ENCODE measurements at places on chromosomes 11 and 22.
A peak's percentile ranks its signal among the peaks of the same experiment; 100 is the strongest.

DNA sequence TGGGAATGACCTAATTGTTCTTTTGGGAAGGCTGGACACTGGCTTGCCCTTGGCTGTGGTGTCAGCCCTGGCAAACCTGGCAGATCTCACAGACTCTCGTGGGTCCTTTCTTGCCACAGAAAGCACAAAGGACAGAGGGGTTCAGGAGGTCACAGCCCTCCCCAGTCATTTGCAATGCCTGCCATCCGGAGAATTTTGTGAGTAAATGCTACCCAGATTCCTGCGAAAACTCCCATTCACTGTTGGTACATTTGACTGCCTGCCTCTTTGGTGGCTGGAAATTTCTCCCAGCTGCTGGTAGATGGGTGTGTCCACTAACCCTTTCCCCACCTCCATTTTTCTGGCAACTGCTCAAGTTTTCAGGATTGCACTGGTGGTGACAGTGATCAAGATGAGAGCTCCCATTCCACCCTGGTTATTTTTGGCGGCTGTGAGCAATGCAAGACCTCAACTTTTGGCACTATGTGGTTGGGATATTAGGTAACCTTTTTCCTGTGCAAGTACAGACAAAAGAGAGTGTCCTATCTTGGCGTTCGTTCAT, 155.7 kb downstream of the NAV2 start:
- no peak overlapping the region for H3K4me3 ChIP-seq
- H3K4me1 ChIP-seq, result no peaks in the 10 kb centered on the region
- no peaks in the 10 kb centered on the region for H3K36me3 ChIP-seq
- H3K27ac ChIP-seq, result no peak overlapping the region

- no peak overlapping the region for H3K27ac ChIP-seq
- no peaks in the 10 kb centered on the region for H3K27me3 ChIP-seq
- peaks cover 17% of the 10 kb centered on the region for H3K36me3 ChIP-seq
- no peak overlapping the region for H3K4me3 ChIP-seq
Observed at GRCh38 chr11:62850911-62851806, 11.8 kb upstream of the WDR74 start.

- no peak for DNase-seq
- H3K27me3 ChIP-seq, result no peaks in the 10 kb centered on the region
- no peaks in the 10 kb centered on the region for H3K36me3 ChIP-seq
- H3K4me1 ChIP-seq, result no peaks in the 10 kb centered on the region
- no peak overlapping the region for H3K27ac ChIP-seq
- no peak overlapping the region for H3K4me3 ChIP-seq
Observed at GRCh38 chr11:69366591-69366990, 72.6 kb downstream of the MYEOV start.

DNA sequence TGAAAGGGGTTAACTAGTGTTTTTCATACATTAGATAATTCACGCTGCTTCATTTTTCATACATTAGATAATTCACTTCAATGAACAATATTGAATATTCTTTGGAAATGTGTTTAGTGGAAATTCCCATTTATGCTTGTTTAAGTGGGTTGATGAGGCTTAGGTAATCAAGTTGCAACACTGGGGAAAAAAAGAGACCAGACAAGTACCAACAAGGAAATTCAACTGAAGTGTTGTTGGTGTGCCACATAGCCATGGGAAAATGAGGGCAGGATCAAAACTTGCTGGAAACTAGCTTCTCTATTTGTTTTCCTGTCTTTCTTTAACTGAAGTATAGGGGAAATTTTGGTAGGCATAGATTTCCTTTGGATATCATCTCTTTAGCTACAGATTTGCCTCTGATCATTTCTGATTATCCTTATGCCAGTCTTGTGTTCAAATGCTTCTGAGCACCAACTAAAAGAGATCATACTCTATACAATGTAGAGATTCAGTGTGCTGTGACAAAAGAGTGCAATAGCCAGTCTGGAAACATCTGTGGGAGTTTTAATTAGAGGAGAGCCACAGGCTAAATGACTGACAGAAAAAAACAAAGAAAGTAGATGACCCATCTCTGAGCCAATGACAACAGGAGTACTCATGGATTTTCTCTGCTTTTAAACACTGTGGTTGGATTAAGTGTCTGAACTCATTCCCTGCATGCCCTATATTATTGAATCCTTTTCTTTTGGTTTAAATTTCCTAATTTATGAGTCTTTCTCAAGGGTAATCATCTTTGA, 67.6 kb upstream of the CTSC start:
- no peak for DNase-seq
- H3K27ac ChIP-seq, result no peak overlapping the region
- H3K36me3 ChIP-seq, result no peaks in the 10 kb centered on the region
- no peaks in the 10 kb centered on the region for H3K27me3 ChIP-seq

DNA sequence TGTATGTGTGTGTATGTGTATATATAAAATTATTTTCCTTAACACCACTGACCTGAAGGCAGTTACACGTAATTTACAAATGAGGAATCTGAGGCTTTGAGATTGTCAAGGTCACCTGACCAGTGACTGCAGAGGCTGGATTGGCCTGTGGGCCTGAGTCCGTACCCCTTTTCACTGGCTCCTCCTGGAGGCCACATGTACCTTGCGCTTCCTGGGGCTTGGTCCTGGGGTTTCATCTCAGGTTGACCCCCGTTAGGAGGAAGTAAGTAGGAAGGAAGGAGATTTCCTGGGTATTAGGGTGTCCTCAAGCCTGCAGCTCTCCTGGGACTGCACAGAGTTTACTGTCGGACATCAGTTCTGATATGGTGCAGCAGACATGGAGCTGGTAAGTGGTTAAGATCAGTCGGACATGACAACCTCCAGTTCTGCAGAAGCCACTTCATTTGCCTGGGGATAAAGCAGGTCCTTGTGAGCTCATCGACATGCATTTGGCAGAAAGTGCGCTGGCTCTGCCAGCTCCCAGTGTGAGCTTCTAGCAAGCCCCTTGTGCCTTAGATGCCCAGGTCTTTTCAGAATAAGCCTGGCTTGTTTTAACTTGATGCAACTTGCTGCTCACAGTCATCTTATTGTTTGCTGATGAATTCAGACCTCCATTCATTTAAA, 36.6 kb downstream of the ST3GAL4 start:
- no peaks in the 10 kb centered on the region for H3K27me3 ChIP-seq
- H3K4me1 ChIP-seq, result peaks cover 8% of the 10 kb centered on the region
- H3K36me3 ChIP-seq, result no peaks in the 10 kb centered on the region
- H3K4me3 ChIP-seq, result no peak overlapping the region

DNA sequence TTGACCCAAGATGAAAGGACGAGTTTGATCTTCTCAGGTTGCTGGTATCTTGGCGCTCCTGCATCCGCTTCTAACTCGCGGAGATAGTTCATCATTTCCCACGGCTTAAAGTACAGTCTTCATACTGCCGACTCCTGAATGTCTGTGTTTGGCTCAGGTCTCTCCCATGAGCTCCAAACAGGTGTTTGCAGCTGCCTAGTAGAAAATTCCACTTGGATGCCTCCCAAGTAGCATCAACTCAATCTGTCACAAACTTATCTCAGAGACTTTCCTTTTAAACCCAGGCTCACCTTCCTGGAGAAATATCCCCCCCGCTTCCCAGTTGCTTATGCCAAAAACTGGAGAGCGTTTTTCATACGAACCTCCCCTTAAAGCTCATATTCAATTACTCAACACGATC, 986.5 kb downstream of the TBC1D22A start:
- no peak overlapping the region for H3K27ac ChIP-seq
- no peaks in the 10 kb centered on the region for H3K36me3 ChIP-seq
- H3K4me3 ChIP-seq, result no peak overlapping the region
- H3K4me1 ChIP-seq, result no peaks in the 10 kb centered on the region

- H3K4me1 ChIP-seq, result no peaks in the 10 kb centered on the region
- H3K4me3 ChIP-seq, result no peak overlapping the region
- no peak overlapping the region for H3K27ac ChIP-seq
Observed at GRCh38 chr22:29820961-29821290, 17.1 kb downstream of the ASCC2 start.

DNA sequence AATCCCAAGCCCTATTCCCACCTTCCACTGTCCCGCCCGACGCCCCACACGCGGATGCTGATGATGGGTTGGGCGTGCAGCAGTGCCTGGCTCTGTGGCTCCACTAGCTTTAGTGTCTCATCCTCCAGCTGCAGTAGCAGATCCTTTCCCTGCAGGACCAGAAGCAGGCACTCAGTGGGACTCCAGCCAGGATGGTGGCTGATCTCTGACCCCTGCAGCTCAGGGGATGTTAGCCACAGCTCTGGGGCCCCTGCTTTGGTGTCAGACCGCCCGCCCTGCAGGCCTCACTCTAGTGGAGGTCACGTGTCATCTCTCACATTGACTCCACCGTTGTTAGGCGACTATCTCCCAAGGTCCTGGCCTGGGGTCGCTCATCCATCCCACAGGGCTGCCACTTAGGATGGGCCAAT, 11.8 kb downstream of the SMPD1 start:
- H3K4me1 ChIP-seq, result peaks cover 39% of the 10 kb centered on the region
- H3K4me3 ChIP-seq, result peak overlapping the region; percentile 10
- peak overlapping the region; percentile 62 for H3K27ac ChIP-seq
- H3K36me3 ChIP-seq, result no peaks in the 10 kb centered on the region

DNA sequence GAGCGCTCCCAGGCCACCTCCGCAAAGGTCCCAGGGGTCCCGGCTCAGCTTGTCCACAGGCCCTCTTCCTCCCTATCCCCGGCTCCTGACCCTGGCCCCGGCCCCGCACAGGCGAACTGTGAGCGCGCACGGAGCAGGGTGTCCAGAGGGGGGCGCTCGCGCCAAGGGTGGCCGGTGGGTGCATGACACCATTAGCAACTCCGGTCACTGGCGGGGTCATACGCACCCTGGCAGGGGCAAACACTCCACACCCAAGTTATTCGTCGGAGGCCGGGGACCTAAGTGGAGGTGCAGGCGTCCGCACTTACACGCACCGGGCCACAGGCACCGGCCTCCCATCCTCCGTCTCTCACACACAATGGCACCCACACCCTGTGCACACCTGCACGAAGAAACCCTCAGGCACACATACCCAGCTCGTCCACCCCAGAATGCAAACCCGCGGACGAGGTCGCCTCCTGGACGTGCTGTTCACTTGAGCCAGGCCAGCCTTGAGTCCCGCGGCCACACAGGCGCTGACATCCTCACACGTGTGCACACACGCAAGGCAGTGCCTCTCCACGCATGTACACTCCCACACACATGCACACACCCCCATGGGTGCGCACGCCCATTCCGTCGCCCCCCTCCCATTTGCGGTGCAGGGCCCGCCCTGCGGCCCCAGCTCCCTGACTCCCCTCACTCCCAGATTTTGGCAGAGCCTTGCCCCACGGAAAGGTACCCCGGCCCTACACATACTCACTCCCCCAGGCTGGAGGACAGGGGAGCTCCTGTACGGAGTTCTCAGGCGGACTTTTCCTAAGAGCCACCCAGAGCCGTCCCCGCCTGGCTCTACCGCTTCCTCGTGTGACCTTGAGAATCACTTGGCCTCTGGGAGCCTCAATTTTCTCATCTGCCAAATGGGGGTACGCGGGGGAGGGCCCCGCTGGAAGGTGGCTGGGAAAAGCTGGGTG, at the start of gene RASGRP2:
Gene RASGRP2 (minus strand): TSS at position 552 of the 953 bp plus-strand sequence. CDS start 1,276 bp downstream, outside the sequence.
- H3K4me1 ChIP-seq, result peaks cover 22% of the 10 kb centered on the region
- peak; percentile 93 for DNase-seq
- H3K4me3 ChIP-seq, result peak within 1 kb of the TSS; percentile 86
- no peaks in the 10 kb centered on the region for H3K36me3 ChIP-seq

DNA sequence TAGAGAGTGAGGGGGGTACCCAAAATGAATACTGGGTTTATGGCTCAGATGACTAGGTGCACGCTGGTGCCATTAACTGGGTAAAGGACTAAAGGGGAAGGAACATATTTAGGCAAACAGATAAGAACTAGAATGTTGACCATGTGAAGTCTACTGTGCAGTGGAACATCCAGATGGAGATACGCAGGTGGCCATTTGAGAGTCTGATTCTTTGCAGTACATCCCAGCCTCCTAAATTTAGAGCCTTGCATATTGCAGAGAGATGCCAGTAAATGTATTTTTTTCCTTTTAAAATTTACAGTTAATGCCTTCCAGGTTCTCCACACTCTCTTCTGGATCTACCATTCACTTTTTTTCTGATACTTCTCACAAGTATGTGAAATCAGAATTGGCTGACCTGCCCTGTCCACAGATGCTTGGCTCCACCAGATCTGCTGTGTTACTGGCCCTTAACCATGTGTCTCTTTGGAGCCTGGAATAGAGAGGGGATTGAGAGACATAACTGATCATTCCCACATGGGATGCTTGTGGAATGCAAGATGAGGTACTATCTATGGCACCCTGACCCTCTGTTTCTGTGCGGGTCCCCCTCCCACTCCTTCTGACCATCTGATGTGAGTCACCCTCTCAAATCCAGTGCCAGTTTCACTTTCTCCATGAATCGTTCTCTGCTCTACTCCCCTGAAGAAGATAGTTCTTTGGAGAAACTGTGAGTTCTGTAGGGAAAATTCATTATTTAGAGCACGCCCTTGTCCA, 77.0 kb upstream of the NCAM1 start:
- no peak overlapping the region for H3K4me3 ChIP-seq
- H3K27ac ChIP-seq, result no peak overlapping the region
- no peaks in the 10 kb centered on the region for H3K36me3 ChIP-seq
- no peaks in the 10 kb centered on the region for H3K27me3 ChIP-seq
- no peaks in the 10 kb centered on the region for H3K4me1 ChIP-seq
- no peak for DNase-seq

GRCh38 chr11:13364388-13364787, 86.8 kb downstream of the BMAL1 start:
- no peak overlapping the region for H3K27ac ChIP-seq
- no peak overlapping the region for H3K4me3 ChIP-seq
- DNase-seq, result no peak
- no peaks in the 10 kb centered on the region for H3K27me3 ChIP-seq
- H3K36me3 ChIP-seq, result peaks cover 65% of the 10 kb centered on the region
- H3K4me1 ChIP-seq, result no peaks in the 10 kb centered on the region

DNA sequence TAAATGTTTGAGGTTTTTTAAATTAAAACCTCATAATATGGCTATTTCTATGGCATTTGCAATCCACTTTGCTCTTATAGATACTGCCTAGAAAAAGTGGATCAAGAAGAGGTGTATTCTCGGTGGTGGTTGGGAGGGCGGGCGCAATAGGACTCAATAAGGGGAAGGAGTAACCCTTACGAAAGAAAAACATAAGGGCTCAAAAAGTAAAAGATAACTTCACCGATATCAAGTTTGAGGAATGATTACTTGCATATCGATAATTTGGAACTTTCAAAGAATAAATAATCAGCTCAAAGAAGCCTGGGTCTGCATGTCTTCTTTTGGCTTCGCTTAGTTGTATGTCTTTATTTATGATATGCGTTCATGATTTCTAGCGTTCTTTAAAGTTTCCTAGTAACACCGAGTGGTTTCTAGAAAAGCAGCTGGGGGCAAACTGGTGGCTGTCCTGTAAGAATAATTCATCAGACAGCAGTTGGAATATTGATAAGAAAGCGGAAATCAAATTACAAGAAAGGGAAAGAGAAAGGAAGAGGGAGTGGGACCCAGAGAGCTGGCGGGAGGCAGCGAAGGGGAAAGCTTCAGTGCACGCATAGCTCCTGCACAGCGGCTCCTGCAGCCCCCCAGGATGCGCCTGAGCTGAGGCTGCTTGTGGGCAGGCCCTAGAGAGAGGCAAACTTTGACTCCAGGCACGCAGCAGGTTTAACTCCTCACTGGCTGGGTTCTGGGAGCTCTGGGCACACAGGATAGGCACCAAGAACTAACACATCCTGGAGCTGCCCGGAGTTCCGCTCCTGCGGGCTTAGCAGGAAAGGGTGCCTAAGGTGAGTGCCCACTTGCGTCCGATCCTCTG, 9.1 kb upstream of the FLI1 start:
- H3K36me3 ChIP-seq, result no peaks in the 10 kb centered on the region
- peaks cover 2% of the 10 kb centered on the region for H3K27me3 ChIP-seq
- peak overlapping the region; percentile 36 for H3K4me3 ChIP-seq
- peaks cover 36% of the 10 kb centered on the region for H3K4me1 ChIP-seq
- DNase-seq, result peak; percentile 43
- no peak overlapping the region for H3K27ac ChIP-seq

All from B cell (primary cell).